ENCODE measurements at places on chromosomes 5 and 9.

- no peak for DNase-seq
Measured at GRCh38 chr5:120152472-120152871, 311.6 kb upstream of the PRR16 start.

- DNase-seq = no peak
Measured at GRCh38 chr9:115596021-115596745, 478.2 kb upstream of the TNC start.

DNA sequence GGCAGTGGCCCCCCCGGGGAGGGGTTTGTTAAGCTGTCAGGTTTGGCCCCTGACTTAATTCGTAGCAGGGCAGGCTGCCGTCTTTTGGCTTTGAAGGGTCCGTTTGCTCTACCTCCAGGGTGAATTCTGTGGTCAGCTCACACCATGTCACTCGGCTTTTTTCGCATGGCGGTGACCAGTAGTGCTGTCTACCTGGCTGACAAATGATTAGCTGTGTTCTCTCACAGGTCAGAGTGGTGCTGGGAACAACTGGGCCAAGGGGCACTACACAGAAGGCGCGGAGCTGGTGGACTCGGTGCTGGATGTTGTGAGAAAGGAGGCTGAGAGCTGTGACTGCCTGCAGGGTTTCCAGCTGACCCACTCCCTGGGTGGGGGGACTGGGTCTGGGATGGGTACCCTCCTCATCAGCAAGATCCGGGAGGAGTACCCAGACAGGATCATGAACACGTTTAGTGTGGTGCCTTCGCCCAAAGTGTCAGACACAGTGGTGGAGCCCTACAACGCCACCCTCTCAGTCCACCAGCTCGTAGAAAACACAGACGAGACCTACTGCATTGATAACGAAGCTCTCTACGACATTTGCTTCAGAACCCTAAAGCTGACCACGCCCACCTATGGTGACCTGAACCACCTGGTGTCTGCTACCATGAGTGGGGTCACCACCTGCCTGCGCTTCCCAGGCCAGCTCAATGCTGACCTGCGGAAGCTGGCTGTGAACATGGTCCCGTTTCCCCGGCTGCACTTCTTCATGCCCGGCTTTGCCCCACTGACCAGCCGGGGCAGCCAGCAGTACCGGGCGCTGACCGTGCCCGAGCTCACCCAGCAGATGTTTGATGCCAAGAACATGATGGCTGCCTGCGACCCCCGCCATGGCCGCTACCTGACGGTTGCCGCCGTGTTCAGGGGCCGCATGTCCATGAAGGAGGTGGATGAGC, 1.4 kb downstream of the TUBB4B start:
- DNase-seq = no peak

- no peak for DNase-seq
Measured at GRCh38 chr9:101478444-101478843, 42.9 kb upstream of the ALDOB start.

- DNase-seq = no peak
Measured at GRCh38 chr9:77177894-77178794, 810 bp downstream of the VPS13A start.

DNA sequence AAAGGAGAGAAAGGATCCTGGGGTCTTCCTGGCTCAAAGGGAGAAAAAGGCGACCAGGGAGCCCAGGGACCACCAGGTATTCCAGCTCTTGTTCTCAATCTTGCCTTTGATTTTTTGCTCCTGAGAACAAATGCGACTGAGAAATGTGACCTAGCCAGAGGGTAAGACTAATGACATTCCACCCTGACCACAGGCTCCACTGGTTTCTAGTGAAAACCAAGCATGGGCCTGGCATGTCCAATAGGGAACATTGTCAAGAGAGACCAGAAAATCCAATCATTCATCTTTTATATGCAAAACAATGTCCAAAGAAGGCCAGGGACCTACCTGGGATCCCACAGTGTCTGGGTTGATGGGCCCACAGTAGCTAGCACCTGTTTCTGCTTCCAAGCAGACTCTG, 50.3 kb upstream of the TGFBR1 start:
- no peak for DNase-seq

GRCh38 chr5:116964438-116964837, 389.8 kb upstream of the SEMA6A start:
- no peak for DNase-seq

DNA sequence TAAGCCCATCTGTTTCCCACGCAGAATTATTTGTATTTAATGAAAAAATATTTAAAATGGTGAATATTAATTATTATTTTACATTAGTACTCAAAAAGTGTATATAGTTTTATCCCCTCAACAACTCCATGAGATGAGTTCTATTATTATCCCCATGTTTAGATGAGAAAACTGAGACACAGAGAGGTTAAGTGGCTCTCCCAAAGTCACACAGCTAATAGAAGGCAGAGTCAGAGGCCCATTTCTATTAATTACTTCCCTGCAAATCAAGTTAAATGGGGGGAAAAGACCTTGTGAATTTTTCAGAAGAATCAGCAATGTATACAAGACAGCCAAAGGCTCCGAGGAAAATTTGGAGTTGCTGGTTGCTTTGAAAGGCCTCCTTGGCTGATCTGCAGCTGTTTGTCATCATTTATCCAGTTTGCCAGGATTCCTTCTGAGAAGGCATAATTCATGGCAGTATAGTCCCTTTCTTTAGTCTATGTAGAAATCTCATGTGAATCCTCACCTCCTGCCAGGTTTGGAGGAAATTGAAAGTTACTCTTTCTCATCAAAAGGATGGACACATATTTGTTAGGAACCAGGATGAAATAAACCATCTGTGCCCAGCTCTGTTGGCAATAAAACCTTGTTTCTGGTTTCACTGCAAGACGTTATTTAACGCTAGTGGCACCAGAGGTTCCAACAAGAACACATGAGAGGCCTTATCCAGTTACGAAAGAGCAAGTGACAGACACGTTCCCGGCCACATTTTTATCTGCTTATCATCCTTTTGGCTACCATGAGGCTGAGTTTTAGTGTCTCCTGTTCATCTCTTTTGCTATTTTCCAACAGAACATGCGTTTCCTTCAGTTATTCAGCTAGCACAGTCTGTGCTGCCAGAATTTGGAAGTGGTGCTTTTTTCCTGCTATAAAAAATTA, 621 bp downstream of the FYB1 start:
- no peak for DNase-seq

DNA sequence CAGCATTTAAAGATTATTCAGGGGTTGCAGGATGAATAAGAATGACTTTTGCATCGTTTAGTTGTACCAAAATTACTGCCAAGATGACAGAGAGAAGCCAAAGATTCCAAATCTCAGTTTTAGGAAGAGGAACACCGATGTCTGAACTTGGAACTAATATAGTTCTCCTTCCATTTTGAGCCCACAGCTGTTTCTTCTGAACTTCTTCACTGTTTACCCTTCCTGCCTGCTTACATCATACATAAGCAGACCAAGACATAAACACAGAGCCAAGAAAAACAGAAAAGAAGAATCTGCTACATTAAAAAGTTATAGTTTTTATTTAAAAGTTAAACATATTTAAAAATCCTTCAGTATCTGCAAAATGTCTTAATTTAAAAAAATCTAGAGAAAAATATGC, 146.9 kb upstream of the RAPGEF1 start:
- DNase-seq = no peak

DNA sequence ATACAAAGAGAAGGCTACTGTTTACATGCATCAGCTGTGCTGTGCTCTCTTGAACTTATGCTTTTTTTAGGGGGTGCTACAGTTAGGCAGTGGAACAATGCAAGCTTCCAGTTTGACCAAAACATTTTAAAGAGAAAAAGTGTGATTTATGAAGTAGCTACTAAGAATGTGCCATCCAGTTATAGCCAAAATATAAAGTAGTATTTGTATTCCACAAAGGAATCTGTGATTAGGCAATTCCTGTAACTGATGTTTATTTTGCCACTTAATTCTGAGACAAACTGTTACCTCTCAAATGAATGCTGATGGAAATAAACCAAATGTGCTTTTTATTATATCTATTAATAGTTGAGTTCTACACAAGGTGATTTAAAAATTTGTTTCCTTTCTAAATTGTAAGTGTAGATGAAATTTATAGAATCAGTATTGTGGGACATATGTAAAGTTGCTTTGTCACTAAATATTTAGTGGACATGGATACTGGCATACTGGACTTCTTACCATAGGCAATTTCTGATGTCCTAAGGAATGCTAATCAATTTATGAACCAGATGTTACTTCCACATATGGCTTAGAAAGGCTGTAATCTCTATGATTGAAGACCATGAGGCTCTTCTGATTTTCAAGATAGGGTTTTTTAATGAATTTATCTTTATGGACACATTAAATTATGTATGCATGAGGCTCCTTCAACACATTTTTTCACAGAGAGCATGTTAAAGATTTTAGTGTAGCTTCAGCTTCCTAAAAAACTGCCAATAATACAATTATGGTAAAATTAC, 410.2 kb downstream of the PRR16 start:
- no peak for DNase-seq

DNA sequence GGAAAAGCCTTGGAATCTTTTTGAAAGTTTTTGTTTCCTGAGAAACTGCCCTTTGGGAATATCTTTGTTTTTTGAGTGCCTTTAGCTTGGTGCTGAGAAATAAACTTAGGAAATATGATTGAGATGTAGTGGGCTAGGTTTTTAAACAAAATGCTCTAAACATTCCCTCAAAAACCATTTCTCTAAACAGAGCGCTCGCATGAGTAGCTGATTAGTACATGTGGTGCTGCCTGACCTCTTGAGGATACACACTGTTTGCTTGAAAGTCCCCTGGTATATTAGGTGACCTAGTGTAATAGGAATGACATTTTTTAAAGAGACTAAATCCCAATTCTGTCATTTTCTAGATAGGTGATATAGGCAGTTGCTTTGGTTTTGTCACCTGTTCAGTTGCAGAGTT, 132.3 kb downstream of the ADAMTSL1 start:
- no peak for DNase-seq

DNA sequence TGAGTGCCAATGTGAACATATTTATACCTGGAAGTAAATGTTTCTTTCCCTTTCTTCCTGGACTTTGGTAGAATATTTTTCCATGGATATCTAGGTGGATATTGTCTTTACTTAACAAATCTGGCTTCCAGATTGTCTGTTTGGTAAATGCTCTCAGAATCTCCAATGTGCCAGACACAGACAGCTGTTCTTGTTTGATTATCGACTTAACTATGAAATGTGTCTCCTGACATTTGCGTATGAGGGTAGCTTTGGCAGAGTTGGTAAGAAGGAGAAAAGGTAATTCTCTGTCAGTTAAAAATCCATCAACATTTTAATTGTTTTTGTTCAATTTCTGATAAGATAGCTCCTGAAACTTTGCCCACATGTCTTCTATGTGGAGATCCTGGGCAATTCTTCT, 196.4 kb upstream of the NUDT12 start:
- DNase-seq = no peak

DNA sequence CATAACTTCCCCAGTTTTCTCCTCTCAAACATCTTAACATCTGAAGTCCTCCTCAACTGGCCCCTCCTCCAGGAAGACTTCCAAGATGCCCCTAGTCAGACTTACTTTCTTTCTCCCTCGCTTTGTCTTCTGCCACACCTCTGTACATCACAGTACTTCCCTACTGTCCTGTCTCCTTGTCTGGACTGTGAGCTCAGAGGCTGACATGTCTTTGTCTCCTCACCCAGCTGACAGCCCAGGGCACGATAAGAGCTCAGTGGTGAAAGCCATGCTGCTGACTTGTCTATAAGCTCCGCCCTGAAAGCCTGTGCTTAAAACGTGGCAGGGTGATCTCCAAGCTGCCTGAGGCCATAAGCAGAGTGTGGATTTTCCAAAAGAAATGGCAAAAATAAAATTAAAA, 33.0 kb upstream of the SLC25A51 start:
- no peak for DNase-seq

- no peak for DNase-seq
Measured at GRCh38 chr9:120252248-120252647, 327.7 kb downstream of the CDK5RAP2 start.

DNA sequence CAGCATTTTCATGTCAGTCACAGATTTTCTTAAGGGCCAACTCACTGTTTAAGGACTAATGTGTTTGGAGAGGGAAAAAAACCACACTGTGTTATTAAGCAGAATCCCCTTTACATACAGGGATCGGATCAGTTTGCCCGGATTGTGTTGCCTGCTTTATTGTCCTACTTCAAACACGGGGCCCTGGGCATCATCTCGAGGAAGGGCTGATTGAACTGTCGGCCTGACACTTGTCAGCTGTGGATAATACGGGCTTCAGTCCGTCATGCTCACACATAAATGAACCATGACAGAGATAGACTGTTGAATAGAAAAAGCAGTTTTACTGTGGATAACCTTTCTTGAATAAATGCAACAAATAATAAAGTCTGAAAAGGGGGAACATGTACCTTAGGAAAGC, 325.0 kb downstream of the ZSWIM6 start:
- DNase-seq = no peak

DNA sequence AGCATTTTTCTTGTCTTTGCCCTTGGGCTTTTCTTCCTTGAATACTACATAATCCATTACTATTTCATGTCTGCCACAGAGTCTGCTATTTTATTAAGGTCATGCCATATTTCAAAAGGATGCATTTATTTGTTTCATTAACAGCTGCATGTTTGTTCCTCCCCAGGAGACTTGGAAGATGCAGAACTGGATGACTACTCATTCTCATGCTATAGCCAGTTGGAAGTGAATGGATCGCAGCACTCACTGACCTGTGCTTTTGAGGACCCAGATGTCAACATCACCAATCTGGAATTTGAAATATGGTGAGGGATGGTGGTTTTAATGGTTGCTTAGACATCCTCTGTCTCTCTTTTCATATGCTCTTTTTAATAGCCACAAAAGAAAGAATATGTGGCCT, 4.0 kb downstream of the IL7R start:
- DNase-seq = no peak

DNA sequence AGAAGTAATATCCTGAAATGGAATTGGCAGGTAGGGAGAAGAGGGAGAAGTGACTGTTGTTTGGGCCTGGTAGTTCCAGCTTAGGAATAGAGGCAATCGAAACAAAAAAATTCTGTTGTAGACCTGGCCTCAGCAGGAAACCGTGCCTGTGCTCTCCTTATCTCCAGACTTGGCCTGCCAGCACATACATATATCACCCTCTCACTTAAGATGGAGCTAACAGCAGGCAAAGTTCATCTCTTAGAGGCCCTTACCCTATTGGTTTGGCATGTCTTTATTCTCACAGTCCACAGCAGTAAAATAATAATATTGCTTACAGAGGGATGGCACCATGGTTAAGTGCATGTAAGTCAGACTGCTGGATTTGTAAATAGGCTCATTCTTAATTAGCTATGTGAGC, 19.6 kb upstream of the TNC start:
- no peak for DNase-seq

DNA sequence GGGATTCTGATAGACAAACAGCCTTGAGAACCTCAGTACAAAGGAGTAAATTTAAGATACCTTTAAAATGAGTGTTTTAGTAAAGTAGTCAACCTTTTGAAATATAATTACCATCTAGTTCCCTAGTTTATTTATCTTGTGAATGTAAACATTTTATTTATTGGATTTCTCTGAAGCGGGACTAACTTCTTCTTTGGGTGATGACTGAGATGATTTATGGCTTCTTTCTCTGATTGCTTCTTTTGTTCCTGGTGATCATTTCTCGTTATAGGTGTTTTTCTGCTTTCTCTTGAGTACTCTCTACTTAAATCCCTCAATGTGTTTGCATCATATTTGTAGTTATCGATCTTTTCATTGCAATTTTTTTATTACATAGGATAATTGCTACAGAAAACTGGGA, 33.2 kb downstream of the PRDM6 start:
- DNase-seq = peak; percentile 48

Measured in NCI-H1417 treated with DMSO at 0.1 percent for 48 hours (cell line).